ENCODE measurements at places on chromosomes 7 and 10.
A peak's percentile ranks its signal among the peaks of the same experiment; 100 is the strongest.

DNA sequence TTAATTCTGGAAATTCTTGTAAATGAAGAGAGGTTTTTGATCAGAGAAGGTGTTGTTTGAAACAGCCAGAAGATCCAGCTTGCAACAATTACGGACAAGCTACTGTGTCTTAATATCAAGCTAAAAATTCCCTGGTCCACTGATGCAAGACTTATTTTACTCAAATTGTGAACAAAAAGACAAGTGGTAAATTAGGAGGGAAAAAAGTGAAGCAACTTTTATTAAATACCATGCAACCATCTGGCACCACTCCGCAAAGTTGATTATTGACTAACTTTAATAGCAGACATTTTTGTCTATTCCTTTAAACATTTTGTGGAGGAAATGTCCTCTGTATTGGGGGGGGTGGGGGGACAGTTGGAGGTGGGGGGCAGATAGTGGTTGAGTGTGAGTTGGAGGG, 5.1 kb upstream of the CAV2 start:
- no peak for DNase-seq

- DNase-seq = no peak
Measured at GRCh38 chr7:131501422-131501821, 55.0 kb downstream of the PODXL start.

GRCh38 chr7:36128448-36129047, 24.5 kb upstream of the EEPD1 start:
- peak; percentile 61 for DNase-seq

GRCh38 chr10:102775935-102776669, 32.4 kb downstream of the WBP1L start:
- DNase-seq = no peak

- no peak for DNase-seq
Measured at GRCh38 chr7:138602451-138602850, 98.7 kb downstream of the SVOPL start.

- DNase-seq = peak; percentile 23
Measured at GRCh38 chr10:89549510-89549909, 14.1 kb upstream of the SLC16A12 start.

DNA sequence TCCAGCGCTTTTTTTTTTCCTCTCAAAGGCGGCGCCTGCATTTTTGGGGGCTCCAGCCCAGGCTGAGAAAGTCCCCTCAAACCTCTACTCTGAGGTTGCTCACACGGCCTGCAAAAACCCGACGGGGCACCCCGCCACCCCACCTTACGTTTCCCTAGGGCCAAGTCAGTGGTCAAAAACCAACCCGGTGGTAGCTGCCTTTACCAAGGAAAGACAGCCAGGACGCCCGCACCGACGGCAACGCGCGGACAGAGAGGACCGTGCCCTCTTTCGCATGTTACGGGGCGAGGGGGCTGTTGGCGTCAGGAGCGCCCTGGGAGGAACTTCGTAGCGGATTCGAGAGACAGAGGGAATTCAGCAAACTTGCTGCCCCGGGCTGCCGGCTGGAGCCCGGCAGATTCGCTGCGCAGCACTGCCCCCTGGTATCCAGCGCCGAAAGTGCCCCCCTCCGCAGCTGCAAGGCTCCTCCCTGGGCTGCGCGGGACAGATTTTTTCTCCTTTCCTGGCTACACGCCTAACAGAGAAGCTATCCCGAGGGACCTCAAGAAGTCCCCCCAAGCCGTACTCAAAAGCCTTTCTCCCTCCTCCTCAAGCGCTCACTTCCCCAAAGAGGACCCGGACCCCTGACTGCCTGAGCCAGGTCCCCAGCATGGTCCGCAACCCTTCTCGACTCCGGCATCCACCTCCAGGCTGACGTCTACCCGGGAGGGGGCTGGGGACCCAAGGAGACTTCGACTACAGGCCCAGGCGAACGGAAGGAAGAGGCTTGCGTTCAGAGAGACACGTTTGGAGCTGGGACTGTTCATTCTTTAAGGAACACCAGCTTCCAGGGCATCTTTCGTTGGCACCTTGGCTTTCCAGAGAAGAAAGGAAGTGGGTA, 27.7 kb upstream of the VAX1 start:
- no peak for DNase-seq

- DNase-seq = no peak
Measured at GRCh38 chr7:13448243-13448642, 541.2 kb downstream of the ETV1 start.

- DNase-seq = no peak
Measured at GRCh38 chr10:121662945-121663917, 65.0 kb upstream of the FGFR2 start.

DNA sequence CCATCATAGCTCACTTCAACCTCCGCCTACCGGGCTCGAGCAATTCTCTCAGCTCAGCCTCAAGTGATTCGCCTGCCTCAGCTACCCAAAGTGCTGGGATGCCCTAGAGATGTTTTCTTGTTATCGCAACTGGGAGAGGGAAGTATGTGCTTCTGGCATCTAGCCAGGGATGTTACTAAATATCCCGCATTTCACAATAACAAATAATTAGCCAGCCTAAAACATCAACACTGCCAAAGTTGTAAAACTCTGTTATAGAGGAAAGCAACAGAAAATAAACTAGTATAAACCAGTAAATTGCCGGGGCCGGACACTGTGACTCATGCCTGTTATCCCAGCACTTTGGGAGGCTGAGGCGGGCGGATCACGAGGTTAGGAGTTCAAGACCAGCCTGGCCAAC, 7.2 kb downstream of the INA start:
- DNase-seq = no peak

DNA sequence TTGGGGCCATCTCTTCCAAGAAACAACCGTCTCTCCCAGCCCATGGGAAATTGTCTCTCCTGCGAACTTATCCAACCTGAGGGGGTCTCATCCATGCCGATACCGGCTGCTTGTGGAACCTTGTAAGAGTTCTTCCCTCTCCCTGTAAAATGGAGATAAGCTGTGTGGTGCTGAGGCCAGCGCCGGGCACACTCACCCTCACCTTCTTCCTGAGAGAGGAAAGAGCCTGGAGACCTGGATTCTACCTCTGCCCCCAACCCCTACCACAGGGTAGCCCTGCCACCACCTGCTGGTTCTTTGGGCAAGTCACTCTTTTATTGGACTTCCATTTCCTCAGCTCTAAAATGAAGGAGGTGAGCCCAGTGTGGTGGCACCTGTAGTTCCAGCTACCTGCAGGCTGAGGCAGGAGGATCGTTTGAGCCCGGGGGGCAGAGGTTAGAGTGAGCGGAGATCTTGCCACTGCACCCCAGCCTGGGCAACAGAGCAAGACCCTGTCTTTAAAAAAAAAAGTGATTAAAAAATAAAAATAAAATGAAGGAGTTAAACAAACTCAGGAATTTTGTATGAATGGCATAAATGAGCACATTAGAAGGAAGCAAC, 38.4 kb upstream of the PSAP start:
- no peak for DNase-seq

DNA sequence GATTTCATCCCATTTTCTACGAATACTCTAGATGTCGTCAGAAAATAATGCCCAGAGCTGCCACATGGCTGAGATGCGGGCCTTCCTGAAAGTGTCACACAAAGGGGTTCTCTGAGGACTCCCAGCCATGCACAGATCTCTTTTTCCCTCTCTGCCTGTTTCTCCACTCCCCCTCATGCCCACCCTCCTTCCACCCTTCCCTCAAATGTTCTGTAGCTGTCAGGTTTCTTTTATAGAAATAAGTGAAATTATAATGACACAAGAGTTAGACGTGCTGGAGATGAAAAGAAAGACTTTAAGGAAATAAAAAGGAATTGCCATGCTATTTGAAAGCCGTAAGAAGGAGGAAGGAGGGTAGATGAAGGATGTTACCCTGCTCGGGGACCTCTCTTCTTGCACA, 819.3 kb upstream of the CELF2 start:
- DNase-seq = no peak

- DNase-seq = no peak
Measured at GRCh38 chr7:141157138-141157765, 83.4 kb downstream of the TMEM178B start.

DNA sequence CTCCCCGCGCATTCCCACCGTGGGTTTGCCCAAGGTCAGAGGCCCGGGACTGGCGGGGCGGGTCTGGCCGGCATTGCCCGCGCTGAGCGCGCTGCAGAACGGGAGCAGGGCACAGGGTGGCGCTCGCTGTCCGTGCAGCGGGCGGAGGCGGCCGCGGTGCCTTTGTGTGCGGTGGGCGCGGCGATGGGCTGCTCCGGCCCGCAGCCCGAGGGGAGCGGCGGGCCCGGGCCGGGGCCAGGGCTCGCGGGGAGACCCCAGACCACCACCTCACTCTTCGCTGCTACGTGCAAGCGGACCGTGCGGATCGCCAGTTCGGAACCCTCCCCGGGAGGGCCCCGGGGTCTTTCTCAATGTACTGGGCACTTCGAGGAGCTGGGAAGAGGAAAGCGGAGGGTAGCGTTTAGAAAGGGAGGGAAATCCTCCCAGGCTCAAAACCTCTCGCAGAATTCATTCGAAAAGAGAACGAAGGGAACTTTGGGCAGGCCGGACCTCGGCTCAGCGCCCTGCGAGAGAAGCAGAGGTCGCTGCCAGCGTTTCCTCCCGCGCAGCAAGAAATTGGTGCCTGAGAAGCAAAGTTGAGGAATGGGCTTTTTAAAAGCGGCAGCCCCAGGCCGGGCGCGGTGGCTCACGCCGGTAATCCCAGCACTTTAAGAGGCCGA, 8.5 kb downstream of the SP8 start:
- no peak for DNase-seq

GRCh38 chr7:13987395-13987794, 2.1 kb downstream of the ETV1 start:
- DNase-seq = no peak

- no peak for DNase-seq
Measured at GRCh38 chr7:74606101-74606908, 51.2 kb upstream of the GTF2I start.

- no peak for DNase-seq
Measured at GRCh38 chr10:115432188-115432819, 339.1 kb downstream of the ATRNL1 start.

DNA sequence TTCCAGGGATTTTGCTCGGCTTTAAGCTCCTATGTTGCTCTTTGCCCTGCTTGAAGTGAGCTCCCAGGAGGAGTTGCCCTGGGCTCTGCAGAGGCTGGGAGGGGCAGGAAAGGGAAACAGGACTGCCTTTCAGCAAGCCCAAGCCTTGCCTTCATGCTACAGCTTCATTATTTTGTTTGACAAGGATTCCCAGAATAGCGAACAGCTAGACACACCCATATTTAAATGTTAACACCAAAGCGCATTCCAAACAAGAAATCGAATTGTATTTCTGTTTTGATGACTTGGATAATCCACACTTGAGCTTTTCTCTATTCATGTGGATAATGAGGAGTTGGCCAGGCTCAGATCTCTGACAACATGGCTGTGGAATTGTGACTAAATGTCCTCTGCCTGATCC, 6.3 kb downstream of the KIAA1217 start:
- DNase-seq = no peak

DNA sequence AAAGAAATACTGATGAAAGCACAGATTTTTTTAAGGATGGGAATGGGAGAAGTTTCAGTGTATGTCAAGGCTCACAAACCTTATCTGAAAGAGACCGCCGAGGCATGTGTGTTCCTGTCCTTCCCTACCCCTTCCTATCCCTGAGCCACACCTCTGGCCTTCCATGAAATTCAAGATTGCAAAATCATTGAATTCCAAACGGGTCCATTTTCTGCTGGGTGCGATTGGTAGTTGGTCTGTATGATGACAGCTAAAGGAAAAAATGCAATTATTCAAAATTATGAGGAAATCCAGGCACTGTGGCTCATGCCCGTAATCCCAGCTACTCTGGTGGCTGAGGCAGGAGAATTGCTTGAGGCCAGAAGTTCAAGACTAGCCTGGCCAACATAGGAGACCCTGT, 170.1 kb downstream of the ARHGAP12 start:
- DNase-seq = no peak

- DNase-seq = no peak
Measured at GRCh38 chr10:130647341-130647740, 511.1 kb downstream of the GLRX3 start.

DNA sequence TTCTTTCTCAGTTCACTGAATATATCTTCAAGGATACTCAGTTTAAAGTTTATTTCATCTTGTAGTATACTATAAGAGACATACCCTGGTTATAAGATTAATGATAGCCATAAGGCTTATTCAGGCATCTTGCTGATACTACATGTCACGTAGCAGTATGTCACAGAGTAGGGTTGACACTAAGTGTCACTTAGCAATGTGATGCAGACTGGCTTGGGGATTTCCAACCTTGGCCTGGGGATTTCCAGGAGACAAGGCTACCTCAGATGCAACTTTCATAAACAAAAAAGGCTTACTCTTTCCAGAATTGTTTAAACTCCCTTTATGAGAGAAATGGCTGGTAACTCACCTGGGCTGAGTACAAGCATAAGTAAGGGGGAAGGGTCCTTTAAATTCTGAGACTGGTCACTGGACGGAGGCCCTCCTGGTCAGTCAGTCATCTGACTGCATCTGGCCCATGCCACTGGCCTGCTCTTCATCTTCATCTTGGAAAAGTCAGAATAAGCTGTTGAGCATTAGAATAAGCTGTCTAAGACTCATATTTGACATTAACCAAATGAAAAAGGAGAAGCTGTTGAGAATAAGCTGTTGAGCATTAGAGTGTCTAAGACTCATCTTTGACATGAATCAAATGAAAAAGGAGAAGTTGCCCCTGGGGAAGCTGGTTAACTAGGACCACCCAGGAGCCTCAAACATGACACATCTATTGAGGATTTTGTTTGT, 9.5 kb downstream of the SLC13A1 start:
- no peak for DNase-seq

DNA sequence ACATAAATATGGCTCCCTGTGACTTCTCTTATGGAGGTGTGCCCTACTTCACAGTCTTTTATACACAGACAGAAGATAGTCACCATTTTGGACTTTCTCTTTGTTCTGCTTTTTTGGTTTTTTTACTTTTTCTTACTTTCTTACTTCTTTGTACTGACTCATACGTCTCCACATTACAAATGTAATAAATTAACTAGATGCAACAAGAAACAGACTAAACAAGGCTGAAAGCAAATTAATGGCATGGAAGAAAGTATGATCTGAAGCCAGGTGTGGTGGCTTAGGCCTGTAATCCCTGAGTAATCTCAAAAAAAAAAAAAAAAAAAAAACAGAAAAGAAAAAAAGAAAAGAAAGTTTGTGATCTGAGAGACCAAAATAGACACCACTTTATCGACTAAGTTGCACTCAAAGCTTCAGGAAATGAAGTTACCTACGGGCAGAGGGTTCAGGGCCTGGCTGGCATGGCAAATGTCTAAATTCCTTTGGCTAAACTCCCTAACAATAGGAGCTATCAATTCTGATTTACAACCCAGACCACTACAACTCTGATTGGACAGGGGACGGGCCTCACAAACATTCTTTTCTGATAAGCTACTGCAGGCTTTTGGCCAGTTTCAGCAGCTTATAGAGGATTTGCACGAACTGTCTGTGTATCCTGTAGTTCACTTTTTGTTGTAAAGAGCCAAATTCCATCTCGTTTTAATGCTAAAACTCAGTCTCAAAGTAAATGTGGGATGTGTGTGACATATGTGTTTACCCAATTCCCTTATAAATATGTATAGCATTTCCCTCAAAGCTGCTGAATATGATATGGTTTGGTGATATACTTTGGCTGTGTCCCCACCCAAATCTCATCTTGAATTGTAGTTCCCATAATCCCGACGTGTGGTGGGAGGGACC, 129.1 kb downstream of the SEPTIN14 start:
- no peak for DNase-seq
